ENCODE measurements at places on chromosomes 3 and 15. TPM values are rescaled to one million over a fixed set of nuclear protein-coding genes. Genes with fewer than 3 reads are reported as not detected.

SNX22 gene
- 0.98 TPM for total RNA-seq

WWTR1 gene
- total RNA-seq = 2.6 TPM

NOX5 gene
- 0.21 TPM for total RNA-seq

GOLGA8K gene
- 0.89 TPM for total RNA-seq

Data from activated T-helper 2 cell treated with anti-CD3 and anti-CD28 coated beads, Interferon-gamma antibody, Interleukin-2, Interleukin-4, amounts not matched to agents 10 μg/mL and 5 μg/mL and 100 μg/mL, durations not matched to agents 14 hours and 24 hours and 36 hours (primary cell).